ENCODE measurements at places on chromosomes 1 and 21.

DNA sequence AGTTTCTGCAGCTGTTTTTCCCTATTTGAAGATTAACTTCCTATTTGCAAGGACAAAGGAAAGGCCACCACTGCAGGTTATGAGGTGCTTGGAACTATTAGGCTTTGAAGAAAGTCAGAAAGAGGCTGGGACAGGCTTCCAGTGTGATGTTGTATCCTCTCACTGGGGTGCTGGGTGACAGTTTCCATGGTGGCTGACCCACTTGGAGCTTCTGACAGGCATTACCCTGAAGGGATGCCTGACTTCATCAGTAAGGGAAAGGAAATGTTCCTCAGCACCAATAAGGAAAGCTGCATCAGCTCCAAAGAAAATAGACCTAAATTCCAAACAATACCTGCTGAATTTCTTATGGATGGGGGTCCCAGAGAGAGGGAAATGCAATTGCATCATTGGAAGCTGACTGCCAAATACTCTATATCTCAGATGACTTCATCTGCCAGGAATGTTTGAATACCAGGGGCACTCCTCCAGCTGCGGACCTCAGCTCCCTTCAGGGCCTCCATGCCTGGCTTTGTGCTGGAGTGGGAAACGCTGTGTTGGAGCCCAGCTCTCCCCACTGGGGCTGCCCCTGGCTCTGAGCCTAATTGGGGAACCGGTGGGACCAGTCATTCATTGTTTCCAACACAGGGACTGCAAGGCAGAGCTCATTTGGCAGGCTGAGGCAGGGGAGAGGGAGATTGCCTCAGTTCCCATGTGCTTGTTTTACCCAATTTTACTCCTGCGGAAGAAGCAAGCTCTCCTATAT, 76.6 kb downstream of the RGL1 start:
- peak; percentile 88 for DNase-seq

DNA sequence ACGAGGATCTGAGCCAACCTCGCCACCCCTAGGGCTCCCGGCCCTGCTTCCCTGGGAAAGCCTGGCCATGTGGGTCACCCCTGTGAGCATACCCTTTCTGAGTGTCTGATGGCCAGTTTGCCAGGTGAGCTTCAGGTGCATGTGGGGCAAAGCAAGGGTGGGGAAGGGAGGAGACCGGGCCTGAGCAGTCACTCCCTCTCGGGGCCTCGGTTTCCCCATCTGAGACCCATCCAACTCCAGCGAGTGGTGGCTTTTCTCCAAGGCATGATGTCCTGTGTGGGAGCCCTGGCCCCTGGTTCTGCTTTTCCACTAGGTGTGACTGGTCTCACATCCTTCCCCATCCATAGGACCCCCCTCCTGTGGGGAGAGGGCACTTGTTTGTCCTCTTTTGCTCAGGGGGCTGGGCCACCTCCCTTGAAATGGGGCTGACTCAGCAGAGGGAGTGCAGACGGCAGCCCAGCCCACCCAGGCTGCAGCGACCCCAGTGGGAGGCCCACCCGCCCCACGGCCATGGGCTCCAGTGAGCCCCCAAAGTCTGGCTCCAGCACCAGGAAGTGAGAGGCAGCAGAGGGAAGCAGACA, 1.7 kb upstream of the WNT9A start:
- DNase-seq: no peak

- peak; percentile 4 for DNase-seq
Observed at GRCh38 chr1:57204942-57205787, 218.7 kb downstream of the DAB1 start.

- DNase-seq: no peak
Observed at GRCh38 chr1:158644449-158644848, 39.4 kb downstream of the OR10Z1 start.

- no peak for DNase-seq
Observed at GRCh38 chr1:174367892-174368291, 79.9 kb upstream of the GPR52 start.

GRCh38 chr21:40731206-40731605, 115.8 kb downstream of the DSCAM start:
- DNase-seq: no peak

DNA sequence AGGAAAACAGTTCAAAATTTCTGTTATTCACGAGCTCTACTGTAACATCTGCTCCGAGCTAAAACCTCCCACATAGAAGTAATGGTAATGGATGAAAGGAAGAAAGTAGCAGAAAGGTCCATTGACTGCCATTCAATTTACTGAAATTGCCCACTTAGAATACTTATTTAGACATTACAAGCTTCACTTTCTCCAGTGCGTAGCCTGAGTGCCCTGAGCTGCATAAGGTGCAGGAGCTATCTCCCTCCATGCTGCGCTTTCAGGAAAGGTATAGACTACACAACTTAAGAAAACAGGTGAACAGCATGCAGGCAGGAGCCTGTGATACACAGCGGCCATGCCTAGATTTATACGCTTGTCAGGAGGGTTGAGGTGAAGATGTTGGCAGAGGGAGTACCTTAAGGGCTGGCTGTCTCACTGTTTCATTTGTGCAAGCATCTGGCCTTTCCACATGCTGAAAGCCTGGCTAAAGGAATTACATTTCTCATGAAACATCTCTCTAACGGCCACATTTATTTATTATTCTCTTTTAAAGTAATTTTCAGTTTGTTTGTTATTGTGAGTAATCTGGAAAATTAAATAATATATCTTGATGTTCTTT, 74.7 kb downstream of the RGS18 start:
- DNase-seq: no peak

- no peak for DNase-seq
Observed at GRCh38 chr1:84957966-84958365, 38.9 kb downstream of the MCOLN2 start.

DNA sequence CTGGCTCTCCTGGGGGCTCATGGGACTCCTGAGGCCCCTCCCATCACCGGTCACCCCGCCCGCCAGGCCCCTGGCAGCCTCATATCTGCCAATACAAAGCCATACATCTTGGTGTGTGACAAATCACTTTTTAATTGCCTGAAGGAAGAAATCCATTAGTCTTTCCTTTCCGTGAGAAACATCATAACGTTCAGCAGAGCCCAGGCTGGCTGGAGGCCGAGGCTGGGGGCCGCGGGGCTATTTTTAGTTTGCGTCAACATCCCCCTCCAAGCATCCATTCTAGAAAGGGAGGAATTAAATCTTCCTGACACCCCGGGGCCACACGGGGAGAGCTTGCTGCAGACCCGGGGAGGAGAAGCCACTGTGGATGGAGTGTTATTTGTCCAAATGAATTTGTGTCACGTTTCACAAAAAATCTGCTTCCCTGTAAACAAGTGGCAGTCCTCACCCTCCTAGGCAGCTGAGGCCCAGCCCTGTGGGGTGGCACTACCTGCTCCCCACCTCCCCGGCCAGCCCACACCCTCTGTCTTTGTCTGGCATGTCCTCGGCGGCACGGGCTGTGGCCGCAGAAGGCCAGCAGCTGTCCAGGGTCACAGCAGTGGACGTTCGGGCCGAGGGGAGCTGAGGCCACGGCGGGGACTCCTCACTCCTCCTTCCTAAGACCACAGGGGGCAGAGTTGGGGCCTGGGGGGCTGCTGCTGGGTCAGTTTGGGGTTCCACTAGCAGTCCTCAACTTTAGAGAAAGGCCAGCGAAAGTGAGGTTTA, 236.9 kb upstream of the VAMP3 start:
- peak; percentile 53 for DNase-seq

GRCh38 chr21:35138665-35139381, 89.7 kb upstream of the RUNX1 start:
- DNase-seq: peak; percentile 85

DNA sequence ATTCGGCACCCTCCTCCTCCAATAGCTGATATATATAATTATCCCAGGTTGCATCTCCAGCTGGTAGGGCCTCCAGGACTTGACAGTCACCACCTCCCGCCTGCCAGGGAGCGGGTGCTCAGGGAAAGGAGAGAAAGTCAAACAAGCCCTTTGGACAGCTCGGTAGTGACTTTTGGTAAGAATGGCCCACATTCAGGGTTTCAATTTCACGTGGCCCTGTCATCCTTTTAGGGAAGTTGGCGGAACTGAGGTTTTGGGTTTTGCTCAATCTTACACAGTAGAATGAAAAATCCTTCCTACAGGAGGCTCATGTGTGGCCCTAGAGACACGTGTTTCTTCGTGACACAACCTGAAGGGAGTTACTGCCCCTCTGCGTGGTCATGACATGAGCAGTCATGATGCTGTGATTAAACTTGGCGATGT, 44.2 kb downstream of the CAPN8 start:
- no peak for DNase-seq

- DNase-seq: peak; percentile 80
Observed at GRCh38 chr1:215833941-215834729, 267.0 kb downstream of the KCTD3 start.

DNA sequence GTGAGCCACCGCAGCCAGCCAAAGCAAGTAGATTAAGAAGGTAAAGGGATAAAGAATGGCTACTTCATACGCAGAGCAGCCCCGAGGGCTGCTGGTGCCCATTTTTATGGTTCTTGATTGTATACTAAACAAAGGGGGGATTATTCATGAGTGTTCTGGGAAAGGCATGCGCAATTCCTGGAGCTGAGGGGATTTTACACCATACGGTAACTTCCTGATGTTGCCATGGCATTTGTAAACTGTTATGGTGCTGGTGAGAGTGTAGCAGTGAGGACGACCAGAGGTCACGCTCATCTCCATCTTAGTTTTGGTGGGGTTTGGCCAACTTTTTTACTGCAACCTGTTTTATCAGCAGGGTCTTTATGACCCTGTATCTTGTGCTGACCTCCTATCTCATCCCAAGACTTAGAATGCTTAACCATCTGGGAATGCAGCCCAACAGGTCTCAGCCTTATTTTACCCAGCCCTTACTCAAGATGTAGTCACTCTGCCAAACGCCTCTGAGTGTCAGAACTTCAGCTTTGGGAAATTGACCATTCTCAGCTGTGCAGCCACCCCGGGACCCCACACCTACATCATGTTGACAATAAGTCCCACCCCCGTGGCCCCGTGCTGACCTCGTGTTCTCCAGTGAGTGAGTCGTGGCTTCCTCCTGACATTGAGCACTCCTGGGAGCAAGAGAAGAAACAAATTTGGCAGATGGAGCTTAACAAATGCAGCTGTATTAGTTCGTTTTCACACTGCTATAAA, 149.4 kb upstream of the COL6A1 start:
- peak; percentile 16 for DNase-seq

- no peak for DNase-seq
Observed at GRCh38 chr1:174352117-174352516, 95.6 kb upstream of the GPR52 start.

GRCh38 chr1:24535021-24535424, 20.9 kb upstream of the NCMAP start:
- DNase-seq: no peak

DNA sequence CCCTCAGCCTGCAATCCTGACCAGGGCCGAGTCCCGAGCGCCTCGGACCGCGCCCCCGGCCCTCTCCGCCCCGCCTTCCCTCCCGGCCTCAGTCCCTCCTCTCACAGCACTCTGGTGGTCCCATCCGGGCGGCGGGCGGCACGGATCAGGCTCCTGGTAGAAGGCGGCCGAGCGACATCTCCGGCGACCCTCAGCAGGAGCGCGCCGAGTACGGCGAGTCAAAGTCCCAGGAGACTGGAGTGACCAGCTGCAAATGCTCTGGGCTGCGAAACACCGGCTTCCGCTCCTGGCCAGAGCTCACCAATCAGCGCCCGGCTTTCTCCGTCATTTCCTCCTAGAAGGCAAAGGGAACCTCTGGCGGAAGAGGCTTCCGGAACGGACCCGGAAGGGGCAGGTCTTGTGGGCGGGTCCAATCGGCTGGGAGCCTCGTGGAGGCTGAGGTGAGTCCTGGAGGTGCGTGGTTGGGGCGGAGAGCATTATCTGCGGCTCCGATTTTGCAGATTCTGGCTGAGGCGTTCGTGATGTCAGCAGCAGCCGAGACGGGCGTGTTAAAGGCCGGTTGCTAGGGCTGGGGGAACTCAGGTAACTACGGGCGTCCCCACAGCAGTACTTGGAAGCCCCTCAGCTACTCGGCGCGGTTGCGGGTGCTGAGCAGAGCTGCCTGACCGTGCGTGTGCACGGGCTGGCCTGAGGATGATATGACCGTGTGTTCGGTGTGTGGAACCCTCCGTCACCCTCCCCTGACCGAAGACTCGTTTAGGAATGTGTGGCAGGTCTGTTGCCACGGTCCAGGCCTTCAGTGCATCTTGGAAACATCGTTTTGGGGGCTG, at the start of the genes GDAP2 and WDR3:
Gene GDAP2 (minus strand): TSS at position 279 of the 830 bp plus-strand sequence. CDS start 9,264 bp downstream, outside the sequence.
Gene WDR3 (plus strand): TSS at position 397 of the 830 bp plus-strand sequence. CDS start 3,581 bp downstream, outside the sequence.
- DNase-seq: peak; percentile 95

DNA sequence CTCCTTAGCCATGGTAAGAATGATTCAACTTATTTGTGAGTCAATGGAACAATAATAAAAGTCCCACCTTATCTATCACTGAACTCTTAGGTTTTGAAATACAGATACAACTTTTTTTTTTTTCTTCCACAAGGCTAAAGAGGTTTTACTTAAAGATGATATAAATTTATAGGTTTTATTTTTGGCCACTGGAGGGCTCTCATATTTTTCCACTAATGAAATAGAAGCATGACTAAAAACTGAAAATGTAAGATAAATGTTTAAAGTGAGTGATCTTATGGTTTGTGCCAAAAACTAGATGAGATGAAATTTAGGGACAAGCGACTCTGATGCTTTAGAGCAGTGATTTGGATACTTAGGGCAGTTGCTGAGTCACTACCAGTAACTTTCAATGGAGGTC, 499.0 kb downstream of the NUF2 start:
- DNase-seq: peak; percentile 31

GRCh38 chr1:23772049-23772853, 6.0 kb upstream of the PITHD1 start:
- DNase-seq: peak; percentile 69

DNA sequence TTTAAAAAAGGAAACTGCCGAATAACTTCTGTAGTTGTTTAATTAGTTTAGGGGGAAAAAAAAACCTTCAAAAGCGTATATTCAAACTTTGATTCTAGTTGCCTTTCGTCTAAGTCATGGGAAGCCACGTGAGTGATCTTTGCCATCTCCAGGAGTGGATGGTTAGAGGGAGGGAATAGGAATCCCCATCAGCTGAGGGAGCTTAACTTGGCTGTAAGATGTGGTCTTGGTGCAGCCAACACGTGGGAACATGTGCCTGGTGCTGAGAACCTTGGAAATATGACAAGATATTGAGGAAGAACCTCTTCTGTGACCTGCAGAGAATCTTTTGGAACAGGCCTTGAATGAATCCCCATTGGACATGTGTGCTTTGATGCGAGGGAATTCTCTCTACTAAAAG, 1.7 kb downstream of the BACE2 start:
- DNase-seq: no peak

DNA sequence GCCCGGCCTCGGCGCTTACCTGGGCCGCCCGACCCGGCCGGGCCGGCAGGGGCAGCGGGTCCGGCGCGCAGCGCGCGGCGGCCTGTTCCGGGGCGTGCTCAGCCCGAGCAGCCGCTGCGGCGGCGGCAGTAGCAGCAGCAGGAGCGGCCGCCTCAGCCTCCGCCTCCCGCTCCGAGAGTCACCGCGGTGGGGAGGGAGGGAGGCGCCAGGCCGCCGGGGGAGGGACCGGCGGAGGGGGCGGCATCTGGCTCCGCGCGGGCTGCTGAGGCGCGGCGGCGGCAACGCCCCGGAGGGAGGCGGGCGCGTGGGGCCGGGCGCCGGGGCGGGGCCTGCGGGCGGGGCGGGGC, at the start of gene CTNNBIP1:
Gene CTNNBIP1 (minus strand): TSS at position 194 of the 347 bp plus-strand sequence. CDS start 38,205 bp downstream, outside the sequence.
- no peak for DNase-seq

DNA sequence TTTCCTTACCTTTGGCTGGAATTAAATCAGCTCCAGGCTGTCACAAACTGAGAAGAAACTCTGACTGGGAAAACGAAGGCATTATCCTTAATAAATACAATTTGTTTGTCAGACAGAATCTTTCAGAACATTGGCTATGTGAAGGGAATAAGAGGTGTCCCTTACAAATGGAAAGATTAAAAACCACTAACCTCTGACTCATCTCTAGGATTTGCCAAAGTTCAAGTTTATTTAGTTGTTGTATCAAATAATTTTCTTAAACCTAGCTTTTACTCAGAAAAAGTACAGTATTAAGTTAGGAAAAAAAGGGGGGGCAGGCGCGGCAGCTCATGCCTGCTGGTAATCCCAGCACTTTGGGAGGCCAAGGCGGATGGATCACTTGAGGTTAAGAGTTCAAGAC, 15.7 kb downstream of the SERTAD4 start:
- DNase-seq: no peak
